M059J (cell line): ENCODE measurements at places on chromosomes 3 and 15. TPM values are rescaled to one million over a fixed set of nuclear protein-coding genes. Genes with fewer than 3 reads are reported as not detected.
A peak's percentile ranks its signal among the peaks of the same experiment; 100 is the strongest.

SPINK8 gene
- not detected in 2 replicates for total RNA-seq

MYL3 gene
- 2.6 TPM in 1 of 2 replicates, not detected in the other for total RNA-seq

GRCh38 chr3:44939581-44940036 is 36.4 kb downstream of the ZDHHC3 start:
- DNase-seq, result no peak

- DNase-seq, result peak; percentile 97
These were observed 32.4 kb upstream of the CDV3 start for GRCh38 chr3:133540896-133541674.

DNA sequence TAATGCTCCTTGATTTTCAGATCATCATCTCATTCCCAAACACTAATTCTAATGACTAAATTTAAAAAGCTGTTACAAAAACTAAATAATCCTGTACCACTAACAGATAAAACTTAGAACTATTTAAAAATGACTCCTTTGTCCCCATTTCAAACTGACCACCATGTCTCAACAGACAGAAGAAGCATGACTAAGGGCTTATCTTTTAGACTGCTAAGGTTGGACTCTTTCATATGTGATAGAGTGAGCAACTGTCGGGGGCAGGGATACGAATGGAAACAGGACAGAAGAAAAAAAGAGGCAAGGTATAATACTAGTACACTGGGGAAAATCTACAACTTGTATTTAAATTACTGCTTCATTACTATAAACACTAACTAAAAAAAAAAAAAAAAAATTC is 23.3 kb downstream of the SNX4 start:
- no peak for DNase-seq

RAD51 gene
- total RNA-seq, result 7.7 and 10.5 TPM in 2 replicates

- peak; percentile 90 for DNase-seq
These were observed 76.2 kb upstream of the HERC1 start for GRCh38 chr15:63909819-63910437.

ABI3BP gene
- total RNA-seq, result 6.7 and 21.9 TPM in 2 replicates

GRCh38 chr15:78322724-78323521 is 17.2 kb upstream of the CRABP1 start:
- no peak for DNase-seq

DNA sequence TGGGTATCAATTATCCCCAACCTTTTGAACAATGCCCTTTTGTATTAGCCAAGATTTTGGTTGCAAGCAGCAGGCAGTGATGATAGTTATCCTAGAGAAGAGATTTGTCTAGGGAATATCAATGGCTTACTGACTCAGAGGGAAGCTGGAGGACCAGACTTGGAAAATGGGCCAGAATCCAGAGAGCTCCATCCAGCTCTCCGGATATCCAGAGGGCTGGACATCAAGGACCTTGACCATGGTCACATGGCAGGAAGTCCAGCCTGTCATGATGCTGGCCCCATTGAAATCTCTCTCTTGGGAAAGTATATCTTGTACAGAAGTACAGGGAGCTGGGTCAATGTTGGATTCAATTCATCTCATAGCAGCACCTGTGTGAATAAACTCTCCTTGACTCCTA is 148.5 kb upstream of the PDZRN3 start:
- DNase-seq, result no peak

DNA sequence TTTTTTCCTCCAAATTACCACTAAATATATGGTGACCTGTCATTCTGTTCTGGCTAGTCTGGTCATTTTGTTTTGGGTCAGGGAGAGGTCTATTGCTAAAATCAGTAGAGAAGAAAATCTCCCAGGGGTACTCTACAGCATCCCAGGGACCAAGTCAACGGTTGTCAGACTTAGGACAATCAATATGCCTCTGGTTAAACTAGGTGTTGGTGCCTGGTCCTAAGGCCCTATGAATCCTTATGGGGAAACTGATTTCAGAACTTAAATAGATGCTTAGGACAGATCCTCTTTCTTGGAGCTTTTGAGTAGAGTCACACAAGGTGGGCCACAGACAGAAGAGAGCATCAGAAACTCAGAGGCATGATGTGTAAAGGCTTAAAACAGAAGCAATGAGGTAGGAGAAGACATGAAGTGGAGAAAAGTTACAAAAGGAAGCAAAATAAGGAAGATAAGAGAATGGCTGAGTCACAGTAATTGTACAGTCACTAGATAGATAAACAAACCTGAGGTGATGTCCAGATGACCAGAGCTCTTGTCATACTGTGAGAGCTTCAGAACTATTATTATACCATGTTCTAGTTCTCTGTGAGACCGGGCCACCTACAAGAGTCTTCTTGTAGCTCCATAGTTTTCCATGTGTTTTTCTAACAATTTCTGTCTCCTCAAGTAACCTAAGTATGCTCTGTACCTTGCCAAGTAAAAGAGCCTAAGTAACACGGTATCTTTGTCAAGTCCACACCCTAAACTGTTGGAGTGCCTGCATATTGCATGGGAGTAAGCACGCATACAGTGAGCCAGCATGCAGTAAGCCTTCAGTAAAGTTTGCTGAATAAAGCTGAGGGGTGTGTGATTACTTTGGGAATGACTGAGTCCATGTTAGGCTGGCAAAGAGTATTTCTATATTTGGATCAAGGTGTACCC is 44.6 kb upstream of the LEKR1 start:
- peak; percentile 87 for DNase-seq

GXYLT2 gene
- total RNA-seq, result 2.3 and 7.7 TPM in 2 replicates

DNA sequence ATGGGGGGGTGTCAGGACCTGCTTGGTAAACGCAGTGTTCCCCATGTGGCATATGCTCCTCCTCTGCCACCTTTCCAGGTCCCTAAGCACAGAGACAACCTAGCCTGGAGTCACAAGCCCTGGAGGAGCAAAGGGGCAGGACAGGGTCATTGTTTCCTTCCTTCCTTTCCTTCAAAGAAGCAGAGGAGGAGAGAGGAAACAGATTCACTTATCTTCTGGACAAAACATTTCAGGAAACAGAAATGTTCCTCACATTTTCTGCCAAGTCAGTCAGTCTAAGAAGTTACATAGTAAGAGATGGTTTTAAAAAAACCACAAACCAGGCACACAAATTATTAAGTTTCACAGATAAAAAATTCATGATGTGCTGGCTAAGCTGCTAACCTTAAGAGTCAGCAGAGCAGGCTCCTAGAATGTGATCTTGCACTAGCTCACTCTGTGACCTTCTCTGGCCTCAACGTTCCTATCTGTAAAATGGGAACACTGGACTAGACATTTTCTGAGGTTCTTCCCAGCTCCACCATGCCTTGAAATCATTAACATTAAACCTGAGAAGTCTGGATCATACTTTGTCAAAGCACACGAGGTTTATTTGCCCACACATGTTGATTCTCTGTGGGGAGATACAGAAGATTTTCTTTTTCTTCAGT is 47.9 kb downstream of the ATP13A5 start:
- DNase-seq, result no peak

DNA sequence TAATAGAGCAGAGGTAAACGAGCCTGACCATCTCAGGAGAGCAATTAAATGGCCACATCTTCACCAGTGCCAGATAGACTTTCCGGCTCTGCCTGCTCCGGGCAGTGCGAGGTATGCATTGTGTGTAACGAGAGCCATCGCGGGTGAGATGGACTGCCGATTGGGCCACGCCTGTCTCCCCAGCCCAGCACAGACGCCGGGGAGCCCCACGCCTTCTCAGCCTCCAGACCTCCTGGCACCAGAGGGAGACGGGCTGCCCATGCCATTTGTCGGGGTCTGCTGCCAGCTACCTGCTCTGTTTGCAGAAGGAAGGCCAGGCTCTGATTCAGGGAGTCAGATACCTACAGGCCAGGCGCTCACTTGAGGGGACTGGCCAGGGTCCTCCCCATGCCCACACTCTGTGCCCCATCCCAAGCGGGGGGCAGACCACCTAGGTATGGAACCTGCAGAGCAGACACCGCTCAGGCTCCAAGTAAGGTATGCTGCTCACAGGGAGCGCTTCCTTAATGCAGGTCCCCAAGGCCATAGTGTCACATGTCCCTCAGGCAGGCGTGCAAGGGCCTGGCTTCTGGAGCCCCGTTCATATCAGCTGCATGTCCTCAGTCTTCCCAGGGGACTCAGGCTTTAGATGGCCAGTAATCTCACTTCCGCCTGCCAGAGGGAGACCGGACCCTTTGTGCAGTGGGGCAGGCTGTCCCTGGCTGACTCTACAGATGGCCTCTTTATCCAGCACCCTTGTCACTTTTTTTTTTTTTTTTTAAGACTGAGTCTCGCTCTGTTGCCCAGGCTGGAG is 62.2 kb downstream of the DNAJB8 start:
- no peak for DNase-seq

DNA sequence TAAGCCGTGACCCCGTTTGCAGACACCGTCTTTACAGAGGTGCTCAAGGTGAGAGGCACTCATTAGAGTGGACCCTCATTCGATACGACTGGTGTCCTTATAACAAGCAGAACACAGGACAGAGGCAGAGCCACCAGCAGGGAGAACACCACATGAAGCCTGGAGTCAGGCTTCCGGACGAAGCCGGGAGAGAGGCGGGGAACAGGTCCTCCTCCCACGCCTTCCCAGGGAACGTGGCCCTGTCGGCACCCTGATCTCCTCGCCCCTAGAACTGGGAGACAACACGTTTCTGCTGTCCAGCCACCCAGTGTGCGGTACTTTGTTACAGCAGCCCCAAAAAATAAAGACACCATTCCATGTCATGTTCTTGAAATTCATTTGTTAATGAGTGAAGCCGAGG is 33.6 kb downstream of the ZDHHC19 start:
- DNase-seq, result no peak

ACTC1 gene
- total RNA-seq, result 2.9 and 8.8 TPM in 2 replicates

LRTM1 gene
- not detected in 2 replicates for total RNA-seq

DPPA2 gene
- not detected in 2 replicates for total RNA-seq

GRCh38 chr15:81427176-81427575 is 53.2 kb upstream of the TMC3 start:
- DNase-seq, result no peak

RTP3 gene
- 0.20 and 0.81 TPM in 2 replicates for total RNA-seq

REC114 gene
- total RNA-seq, result not detected in 2 replicates

NXPE3 gene
- 17.9 and 19.2 TPM in 2 replicates for total RNA-seq

SLC51B gene
- total RNA-seq, result not detected in 2 replicates

GRCh38 chr3:187098923-187099512 is 40.3 kb downstream of the RPL39L start:
- DNase-seq, result peak; percentile 7

GOLGA8T gene
- not detected in 2 replicates for total RNA-seq

SGO1 gene
- total RNA-seq, result 21.0 and 21.1 TPM in 2 replicates

CTXN2 gene
- 0.20 TPM in 1 of 2 replicates, not detected in the other for total RNA-seq

DNA sequence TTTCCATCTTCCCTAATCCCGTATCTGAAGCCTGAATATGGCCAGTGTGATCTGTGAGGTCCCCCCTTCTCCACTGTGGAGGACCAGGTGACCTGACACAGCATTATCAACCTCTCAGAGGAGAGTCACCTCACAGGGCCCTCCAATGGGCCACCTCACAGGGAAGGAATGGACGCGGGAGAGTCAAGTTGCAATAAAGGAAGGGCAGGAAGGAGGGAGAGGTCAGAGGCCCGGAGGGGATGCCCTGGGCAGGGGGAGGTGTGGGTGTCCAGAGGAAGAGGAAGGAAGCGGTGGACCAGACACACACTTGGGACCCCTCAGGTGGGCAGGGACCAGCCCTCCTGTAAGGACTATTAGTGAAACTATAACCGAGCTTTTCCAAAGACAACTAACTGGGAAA is 14.6 kb upstream of the LRRC15 start:
- DNase-seq, result no peak

GRCh38 chr3:45642731-45643152 is 46.5 kb upstream of the SACM1L start:
- DNase-seq, result peak; percentile 77

SFMBT1 gene
- 16.1 and 17.7 TPM in 2 replicates for total RNA-seq

DNA sequence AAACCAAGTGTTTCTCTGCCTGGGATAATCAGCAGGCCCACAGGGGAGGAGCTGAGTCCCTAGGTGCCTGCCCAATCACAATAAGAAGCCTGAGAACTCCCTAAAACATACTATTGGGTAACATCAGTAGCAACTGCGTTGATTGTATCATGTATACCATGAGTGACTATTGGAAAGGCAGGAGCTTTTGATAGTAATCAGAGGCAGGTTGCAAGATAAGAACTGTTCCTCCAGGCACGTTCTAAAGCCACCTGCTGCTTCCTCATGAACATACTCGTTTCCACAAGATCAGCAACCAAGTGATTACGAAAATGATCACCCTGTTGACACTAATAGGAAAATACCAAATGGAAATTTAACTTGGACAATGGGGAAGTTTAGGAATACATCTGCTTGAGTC is 6.7 kb downstream of the MYLK start:
- no peak for DNase-seq

DNA sequence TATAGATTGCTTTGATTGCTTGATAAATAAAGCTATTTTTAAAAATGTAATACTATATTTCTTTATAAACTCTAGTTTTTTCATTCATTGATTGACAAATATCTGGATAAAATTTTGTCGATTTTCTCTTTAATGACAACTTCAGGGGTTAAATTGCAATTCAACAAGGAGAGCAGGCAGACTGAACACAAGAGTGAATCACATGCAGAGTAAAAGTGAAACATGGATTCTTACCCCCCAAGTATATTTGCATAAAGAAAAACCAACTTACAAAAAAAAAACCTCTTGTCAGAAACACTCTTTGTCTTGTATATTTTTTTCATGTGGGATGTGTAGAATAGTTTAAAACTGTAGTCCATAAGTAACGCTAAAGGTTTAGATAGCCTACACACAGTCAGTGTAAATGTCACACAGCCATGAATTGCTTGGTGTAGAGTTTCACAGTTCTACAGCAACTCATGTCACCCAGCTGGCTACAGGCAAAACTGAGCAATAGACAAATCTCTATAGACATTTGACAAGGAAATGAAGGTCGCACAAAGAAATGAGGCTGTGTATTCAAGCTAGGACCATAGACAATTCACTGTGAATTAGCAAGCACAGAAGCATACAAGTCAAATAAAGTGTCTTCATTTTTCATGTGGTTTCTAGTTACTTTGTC is 141.6 kb downstream of the THRB start:
- DNase-seq, result no peak

- no peak for DNase-seq
These were observed 12.0 kb downstream of the SNRK start for GRCh38 chr3:43298292-43298691.

- DNase-seq, result peak; percentile 34
These were observed 214.9 kb upstream of the ARRDC4 start for GRCh38 chr15:97745481-97746071.

QARS1 gene
- 129 and 170 TPM in 2 replicates for total RNA-seq

DNA sequence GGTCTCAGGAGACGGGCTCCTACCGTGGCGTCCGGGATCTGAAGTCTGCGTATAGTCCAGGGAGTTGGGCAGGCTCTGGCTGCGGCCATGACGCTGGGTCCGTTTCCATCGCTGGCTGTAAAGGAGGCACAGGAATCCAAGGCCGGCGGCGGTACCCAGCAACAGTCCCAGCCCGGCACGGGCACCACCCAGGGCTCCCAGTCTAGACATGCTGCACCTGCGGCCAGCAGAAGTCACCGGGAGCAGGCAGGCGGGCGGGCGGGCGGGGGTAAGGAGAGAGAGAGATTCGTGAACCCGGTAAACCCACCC is 526 bp downstream of the RMDN3 start:
- DNase-seq, result peak; percentile 19
